Spinal cord (tissue), 10 donors: ENCODE measurements at places on chromosomes 2 and 18.

DNA sequence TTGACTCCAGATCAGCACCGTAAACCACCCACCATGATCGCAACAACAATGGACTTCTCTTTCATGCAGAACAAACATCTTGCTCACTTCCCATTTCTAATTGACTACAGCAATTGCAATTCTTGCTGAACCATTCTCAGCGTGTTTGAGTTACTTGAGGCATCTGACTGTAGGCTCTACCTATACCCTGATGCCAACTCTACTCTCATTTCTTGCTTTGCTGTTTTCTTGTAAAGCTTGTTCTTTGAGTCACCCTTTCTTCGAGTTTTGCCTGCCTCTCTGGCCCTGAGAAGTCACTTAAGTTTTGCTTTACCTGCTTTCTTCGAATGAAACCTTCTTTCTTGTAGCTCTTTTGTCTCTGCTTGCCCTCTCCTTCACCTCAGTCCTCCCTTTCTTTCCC lies 160.5 kb upstream of the RND3 start:
- no peak for DNase-seq

DNA sequence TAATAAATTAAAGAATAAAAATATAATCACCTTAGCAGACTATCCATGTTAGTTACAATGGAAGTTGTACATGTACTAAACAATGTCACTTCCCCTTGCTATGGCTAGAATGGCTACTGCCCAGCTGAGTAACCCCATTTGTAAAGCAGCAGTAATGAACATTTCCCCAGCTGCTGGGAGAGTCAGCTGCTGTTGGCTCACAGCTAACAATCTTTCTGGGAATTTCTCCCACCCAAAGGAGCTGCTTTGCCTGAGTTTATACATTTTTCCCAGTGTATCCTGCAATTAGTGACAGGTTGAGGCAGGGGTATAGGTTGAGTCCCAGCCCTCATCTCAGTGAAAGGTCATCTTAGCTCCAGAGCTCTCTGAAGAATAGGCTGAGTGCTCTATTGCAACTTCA lies 665.6 kb upstream of the KLHL29 start:
- no peak for DNase-seq

DNA sequence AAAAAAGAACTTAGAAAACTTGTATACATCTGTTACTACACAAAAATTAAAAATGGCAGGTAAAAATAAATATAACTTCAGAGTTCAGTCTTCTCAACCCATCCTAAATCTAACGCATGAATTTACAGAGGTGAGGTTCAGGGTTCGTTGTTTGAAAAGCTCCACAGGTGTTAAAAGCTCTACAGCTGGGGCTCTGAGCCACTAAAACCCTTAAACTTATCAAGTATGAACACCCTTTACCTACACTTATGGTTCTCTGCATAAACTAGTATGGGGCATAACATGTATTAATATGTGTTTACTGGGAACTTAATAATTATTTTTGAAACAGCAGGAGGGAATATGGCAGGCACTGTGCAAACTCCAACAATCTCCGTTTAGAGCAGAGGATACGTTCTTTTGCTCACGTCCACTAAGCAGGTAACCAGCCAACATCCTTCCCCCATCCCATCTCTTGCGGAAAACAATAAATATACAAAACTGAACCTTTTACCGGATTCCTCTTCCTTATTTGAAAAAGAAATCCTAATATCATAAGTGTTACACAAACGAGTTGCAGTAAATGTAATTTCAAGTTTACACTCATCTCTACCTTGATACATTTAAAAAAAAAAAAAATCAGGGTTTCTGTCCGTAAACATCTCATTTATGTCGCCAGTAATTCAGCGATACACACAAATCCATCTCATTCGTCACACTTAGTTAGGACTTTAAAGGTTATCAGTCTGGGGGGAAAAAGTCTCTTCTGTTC lies 1.3 kb downstream of the PIAS2 start:
- DNase-seq, result no peak

- no peak for DNase-seq
Observed at GRCh38 chr2:110847651-110848050, 115.3 kb downstream of the ACOXL start.
